Left cardiac atrium (tissue), 4 donors: ENCODE measurements at places on chromosomes 7 and 10. TPM values are rescaled to one million over a fixed set of nuclear protein-coding genes. Genes with fewer than 3 reads are reported as not detected.
A peak's percentile ranks its signal among the peaks of the same experiment; 100 is the strongest.

Gene CALCR
- total RNA-seq: 0.09 TPM

Gene CCDC126
- 8.4 TPM for total RNA-seq

Gene SNCG
- total RNA-seq: 27.8 TPM

GRCh38 chr7:20407585-20408466 is 77.1 kb downstream of the ITGB8 start:
- DNase-seq: peak; percentile 81

GRCh38 chr7:3552499-3552898 is 251.4 kb downstream of the SDK1 start:
- no peak for DNase-seq

Gene COPS6
- 109 TPM for total RNA-seq

DNA sequence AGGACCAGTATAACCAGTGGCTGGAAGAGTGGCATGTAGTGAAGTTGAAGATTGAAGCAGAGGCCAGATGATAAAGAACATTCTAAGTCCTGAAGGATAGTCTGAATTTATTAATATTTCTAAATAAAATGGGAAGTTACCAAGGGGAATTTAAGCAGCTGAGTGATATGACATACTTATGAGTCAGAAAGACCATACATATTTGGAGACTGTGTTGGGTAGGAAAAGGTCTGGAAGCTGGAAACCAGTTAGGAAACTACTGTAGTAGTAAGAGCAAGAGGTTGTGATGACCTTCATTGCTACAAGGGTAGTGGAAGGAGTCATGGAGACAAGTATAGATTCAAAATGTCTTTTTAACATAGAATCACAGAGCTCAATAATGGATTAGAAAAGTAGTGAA is 752.3 kb downstream of the SUGCT start:
- no peak for DNase-seq

DNA sequence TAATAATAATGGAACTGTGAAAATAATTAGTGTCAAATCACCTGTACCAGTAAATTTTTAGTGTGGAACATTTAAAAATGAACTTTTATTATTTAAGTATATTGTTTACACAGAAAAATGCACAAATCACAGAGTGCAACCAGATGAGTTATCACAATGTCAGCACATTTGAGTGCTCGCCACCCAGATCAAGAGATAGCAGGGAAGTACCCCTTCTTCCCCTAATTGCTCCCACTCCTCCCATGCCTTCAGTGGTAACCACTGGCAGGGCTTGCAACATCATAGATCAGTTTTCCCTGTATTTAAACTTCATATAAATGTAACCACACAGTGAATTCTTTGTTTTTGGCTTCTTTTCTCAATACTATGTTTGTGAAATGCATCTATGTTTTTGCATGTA is 7.8 kb upstream of the GPR141 start:
- DNase-seq: no peak

GRCh38 chr10:7261351-7261750 is 149.5 kb downstream of the SFMBT2 start:
- DNase-seq: no peak

GRCh38 chr10:74282848-74283210 is 131.8 kb downstream of the ADK start:
- no peak for DNase-seq

DNA sequence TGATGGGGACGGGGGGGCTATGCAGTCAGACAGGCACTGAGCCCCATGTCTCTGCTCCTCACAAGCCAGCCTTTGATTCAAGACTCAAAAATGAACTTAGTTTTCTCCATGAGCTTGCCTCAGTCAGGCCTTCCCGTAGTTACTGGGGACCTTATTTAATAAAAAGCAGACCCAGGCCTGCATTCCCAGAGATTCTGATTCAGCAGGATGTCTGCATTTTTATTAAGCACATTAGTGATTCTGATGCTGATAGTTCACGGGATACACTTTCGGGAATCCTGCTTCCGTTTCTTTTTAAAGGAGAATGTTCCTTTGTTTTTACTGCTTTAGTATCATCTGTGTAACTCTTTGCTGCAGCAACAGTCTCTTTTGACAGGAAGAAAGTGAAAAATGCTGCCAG is 28.3 kb upstream of the PLPP4 start:
- no peak for DNase-seq

Gene CUZD1
- total RNA-seq: 0.44 TPM
